Stimulated activated naive CD4-positive, alpha-beta T cell treated with Interleukin-2 at 50 U/mL for 16 hours (primary cell): ENCODE measurements at places on chromosomes 4 and X.

DNA sequence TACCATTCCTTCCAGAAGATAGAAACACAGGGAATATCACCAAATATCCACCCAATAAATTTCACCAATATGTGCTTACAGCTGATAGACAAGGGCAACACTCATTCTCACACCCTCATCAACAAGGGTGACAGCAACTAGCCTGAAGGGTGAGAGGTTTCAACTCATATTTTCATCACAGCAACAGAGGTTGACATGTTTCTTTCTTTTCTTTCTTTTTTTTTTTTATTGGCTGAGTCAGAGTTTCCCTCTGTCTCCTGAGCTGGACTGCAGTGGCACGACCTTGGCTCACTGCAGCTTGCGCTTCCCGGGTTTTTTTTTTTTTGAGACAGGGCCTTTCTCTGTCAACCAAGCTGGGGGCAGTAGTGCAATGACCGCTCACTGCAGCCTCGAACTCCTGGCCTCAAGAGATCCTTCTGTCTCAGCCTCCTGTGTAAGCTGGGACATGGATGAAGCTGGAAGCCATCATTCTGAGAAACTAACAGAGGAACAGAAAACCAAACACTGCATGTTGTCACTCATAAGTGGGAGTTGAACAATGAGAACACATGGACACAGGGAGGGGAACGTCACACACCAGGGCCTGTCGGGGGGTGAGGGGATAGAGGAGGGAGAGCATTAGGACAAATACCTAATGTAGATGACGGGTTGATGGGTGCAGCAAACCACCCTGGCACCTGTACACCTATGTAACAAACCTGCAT is 27.5 kb upstream of the ASMTL start:
- DNase-seq = no peak

GRCh38 chrX:104618106-104618895 is 52.3 kb downstream of the IL1RAPL2 start:
- DNase-seq = no peak

DNA sequence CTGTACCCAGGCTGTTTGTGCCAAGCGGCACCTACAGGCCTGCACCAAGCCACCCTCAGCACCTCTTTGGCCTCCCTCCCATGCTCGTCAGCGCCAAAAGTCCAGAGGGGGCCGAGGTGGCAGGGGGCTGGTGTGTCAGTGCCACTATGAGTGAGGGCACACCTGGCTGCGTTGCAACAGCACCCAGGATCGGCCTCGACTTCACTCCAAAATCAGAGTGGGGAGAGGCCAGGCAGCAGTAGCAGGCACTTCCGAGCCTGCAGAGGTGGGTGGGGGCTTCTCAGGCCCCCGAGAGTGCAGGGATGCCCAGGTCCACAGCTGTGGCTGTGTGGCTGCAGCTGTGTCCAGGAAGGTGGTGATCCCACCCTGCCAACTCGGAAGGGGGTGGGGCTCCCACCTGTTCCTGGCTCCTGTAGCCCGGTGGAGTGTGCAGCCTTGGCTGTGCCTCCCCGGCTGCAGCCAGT is 58.5 kb downstream of the PPA2 start:
- no peak for DNase-seq

DNA sequence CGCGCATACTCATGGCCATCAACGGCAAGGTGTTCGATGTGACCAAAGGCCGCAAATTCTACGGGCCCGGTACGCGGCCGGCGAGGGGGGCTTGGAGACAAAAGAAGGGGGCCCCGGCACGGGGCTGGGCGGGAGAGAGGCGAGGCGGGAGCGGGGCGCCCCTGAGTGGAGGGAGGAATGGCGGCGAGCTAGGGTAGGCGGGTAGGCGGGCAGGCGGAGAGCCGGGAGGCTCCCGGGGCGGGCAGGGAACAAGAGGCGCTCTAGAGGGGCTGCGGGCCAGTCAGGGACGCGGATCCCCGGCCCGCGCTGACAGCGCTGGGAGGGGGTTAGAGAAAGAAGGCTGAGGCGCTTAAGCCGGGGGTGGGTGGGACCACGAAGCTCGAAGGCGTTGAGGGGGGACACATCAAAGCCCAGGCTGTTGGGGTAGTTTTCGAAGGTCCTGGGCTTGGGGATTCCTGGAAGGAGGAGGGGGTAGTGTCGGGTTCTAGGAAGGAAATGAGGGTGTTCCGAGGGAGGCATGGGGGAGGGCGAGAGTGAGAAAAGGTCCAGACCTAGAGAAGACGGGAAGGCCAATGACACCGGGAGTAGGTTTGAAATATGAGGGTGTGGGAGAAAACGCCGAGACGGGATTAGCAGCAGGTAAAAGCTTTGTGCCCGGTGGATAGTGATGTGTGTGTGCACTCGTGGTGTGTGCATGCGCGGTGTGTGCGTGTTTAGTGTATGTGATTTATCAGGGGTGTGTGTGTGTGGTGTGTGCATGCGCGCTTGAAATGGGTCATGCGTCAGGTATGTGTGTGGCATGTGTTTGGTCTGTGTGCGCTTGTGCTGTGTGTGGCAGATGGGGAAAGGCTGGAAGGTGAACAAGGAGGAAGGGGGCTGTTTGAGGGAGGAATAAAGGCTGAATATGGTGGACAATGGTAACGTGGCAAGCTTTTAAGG is 807 bp downstream of the PGRMC1 start:
- DNase-seq = peak; percentile 6

DNA sequence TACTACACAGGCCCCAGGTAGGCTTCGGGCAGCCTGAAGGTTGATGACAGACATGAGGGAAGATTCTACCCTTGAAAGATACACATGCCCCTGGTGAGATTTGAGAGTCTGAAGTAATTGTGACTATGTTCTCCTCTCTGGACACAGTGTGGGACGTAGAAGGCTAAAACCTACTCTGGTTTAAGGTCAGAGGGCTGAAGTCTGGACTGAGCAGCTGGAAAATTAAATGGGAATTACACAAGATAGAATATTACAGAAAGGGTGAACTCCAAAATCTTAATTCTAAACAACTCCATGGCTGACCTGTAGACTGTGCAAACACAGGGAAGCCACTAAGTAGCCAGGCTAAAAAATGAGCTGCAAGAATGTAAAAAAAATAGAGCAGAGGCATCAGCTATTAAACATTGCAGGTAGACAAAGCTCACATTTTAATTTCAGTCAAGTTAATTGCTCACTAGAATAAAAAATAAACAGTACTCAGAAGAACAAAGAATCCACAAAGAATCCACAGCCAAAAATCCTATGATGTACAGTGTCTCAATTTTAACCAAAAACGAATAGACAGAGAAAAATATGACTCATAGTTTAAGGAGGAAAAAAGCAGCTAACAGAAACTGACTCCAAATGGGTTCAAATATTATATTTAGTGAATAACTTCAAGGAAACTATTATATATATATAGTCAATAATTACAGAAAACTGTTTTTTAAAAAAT is 170.4 kb downstream of the PCDH18 start:
- no peak for DNase-seq

- DNase-seq = no peak
These were observed 184.3 kb upstream of the NUDT6 start for GRCh38 chr4:123106747-123107146.

GRCh38 chrX:132452911-132453550 is 35.8 kb downstream of the MBNL3 start:
- no peak for DNase-seq

DNA sequence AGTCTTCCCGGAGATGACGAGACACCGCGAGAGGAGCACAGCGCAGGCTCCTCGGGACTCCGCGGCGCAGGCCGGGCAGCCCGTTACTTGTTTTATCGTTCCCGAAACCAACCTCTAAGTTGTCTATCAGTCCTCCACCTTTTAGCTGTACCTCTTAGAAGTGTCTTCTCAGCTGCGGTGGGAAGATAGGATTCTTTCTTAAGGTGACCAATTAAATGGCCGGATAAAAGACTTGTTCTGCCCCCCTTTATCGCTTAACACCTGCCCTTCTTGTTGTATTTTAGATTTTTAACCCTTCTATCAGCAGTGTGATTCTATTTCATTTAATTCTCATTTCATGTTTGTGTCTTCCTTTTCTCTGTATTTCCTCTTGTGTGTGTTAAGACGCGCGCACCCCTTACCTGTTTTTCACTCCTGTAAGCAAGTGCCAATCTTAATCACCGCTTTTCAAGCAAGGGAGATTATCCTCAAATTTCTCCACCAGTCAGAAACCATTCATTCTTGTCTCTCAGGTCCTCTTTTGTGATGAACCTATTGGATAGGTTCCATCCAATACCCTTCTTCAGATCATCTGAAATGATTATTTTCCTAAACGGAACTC is at the start of gene SLC9B2:
TSS of gene SLC9B2 (minus strand) at position 15 of the 601 bp plus-strand sequence. CDS start 9,211 bp downstream, outside the sequence.
- no peak for DNase-seq

- no peak for DNase-seq
These were observed 14.2 kb upstream of the C4orf51 start for GRCh38 chr4:145665773-145666172.

DNA sequence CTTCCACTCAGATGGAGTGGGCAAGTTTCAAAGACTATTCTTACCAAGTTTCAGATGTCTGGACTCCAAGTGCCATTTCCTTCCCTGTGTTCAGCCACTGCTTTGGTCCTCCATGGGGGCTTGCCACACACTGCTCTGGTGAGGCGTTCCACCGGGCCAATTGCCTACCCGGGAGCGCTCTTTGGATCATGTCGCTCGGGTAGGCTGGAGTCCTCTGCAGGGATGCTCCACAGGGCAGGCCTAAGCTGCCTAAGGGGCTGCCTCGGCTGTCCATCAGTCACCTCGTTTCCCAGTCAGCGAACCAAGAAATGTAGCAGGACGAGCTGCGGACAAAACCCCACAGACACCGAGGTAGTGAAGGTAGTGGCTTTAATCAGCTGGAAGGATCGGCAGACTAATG is 200.7 kb upstream of the KLF8 start:
- DNase-seq = no peak

GRCh38 chrX:132665676-132666075 is 176.8 kb upstream of the MBNL3 start:
- DNase-seq = no peak

- no peak for DNase-seq
These were observed 357.2 kb upstream of the FAM241A start for GRCh38 chr4:111788099-111788498.

- DNase-seq = no peak
These were observed 52.9 kb downstream of the SUPT20HL2 start for GRCh38 chrX:24260842-24261550.

DNA sequence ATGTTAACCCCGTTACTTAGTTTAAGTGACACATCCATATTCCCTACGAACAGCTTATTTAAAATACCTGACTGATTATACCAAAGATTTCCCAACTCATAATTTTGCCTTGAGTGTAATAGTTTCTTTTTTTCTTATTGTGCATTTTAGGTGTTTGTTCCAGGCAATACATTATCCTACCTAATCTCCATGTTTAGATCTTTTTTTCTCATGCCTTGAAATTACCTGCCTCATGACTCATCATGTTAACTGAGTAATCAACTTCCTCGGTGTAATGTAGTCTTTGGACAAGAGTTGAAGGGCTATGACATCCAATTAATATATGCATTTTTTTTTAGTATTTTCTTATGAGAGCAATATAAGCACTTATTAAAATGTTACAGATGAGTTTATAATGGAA is 228.7 kb upstream of the ANKRD50 start:
- no peak for DNase-seq

DNA sequence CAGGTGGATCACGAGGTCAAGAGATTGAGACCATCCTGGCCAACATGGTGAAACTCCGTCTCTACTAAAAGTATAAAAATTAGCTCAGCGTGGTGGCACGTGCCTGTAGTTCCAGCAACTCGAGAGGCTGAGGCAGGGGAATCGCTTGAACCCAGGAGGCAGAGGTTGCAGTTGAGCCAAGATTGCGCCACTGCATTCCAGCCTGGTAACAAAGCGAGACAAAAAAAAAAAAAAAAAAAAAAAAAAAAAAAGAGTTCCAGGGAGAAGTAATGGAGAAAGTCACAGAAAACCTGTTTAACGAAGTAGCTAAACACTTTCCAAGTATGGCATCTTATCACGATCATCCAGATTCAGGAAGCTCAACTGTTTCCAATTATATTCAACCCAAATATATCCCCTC is 10.9 kb downstream of the KLHL4 start:
- DNase-seq = no peak

DNA sequence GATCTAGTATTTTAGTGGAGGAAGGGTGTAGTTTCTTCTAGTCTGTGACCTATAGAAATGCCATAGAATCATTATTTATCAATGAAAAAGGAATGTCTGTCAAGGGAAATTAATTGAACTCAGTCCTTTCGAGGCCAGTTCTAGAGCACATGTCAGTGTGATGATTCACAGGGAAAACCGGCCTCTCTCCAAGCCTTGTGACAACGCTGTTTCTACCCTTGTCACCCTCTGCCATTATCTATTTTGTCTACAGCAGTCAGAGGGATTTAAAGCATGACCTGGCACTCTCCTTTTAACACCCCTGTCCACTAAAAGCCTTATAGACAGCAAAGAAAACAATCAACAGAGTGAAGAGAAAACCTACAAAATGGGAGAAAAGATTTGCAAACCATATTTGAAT is 119.8 kb downstream of the DRD5 start:
- no peak for DNase-seq

DNA sequence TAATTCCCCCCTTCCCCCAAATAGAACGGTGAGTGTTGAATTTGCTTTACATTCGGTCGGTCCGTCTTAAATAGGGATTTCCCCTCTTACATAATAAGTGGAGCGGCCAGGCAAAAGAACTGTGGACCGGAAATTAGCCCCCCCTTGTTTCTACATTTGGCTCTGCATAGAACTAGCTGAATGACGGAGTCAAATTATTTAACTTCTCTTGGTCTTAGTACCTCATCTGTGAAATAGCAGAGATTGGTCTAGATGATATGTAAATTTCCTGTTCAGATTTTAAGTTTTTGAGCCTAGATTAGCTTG is 1.3 kb downstream of the SPATA18 start:
- no peak for DNase-seq

GRCh38 chrX:5163663-5164062 is 1065.0 kb downstream of the NLGN4X start:
- no peak for DNase-seq

DNA sequence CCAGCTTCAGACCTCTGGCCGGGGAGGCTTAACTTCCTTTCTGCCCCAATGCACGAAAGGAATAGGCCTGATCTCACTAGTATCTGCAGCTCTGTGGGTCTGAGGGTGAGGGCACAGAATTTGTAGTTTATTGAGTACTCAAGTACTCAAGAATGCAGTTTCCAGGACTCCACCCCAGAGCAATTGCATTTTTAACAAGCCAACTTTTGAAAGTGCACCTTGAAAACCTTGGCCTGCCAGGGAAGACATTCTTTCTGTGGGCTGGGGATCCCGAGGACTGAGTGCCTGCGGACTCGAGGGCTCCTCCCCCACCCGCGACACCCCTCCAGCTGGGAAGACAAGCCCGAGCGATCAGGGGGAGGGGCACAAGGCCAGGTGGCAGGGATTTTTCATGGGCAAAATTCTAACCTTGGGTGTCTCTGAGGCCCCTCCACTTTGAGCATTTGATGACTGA is 22.4 kb downstream of the RS1 start:
- no peak for DNase-seq

DNA sequence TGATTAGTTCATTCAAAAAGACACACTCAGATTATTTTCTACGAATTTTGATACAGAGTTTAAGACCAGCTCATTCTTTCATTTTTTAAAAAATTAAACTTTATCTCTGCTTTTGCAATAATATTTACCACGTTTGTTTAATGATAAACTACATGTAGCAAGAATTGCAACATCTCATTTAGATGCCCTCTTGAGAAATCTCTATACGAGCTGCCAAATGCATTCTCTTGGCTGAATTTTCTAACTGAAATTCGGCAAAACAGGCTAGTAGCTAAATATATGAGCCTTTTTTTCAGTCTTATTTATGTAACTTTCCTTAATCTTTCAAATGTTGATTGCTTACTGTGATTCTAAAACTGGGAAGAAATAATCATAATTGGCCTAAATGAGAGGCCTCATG is 2.1 kb upstream of the GC start:
- no peak for DNase-seq
